ENCODE measurements at places on chromosomes 2 and 18.

- DNase-seq, result no peak
Observed at GRCh38 chr2:235087832-235088495, 136.1 kb downstream of the SH3BP4 start.

DNA sequence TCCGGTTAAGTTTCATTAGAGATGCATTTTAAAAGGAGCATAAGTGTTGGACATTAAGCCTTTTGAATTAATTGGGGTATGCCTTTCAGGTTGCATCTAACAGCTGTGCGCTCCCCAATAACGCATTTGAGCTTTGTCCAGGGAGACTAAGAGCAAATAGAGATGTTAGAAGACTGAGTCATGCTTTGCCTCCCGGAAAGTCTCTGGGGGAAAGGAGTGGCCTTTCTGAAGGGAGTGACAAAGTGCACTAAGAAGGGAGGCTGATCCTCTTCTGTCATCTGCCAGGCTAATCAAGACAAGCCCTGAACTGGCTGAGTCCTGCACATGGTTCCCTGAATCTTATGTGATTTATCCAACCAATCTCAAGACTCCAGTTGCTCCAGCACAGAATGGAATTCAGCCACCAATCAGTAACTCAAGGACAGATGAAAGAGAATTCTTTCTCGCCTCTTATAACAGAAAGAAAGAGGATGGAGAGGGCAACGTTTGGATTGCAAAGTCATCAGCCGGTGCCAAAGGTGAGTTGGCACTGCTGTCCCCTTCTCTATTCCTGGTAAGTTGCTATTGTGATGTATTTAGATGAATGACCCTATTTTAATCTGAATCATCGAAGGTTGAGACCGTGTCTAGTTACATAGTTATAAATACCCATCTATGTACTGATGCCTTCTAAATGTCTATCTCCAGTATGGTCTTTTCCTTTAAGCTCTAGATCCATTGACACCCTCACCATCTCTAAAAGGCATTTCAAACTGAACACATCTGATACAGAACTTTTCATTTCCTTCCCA is 12.1 kb downstream of the TTL start:
- no peak for DNase-seq

GRCh38 chr18:63098018-63098981 is 221.3 kb downstream of the BCL2 start:
- peak; percentile 12 for DNase-seq

- DNase-seq, result no peak
Observed at GRCh38 chr18:63505566-63506335, 29.0 kb downstream of the SERPINB5 start.

Measured in activated gamma-delta T cell treated with anti-CD3 and anti-CD28 coated beads, Interleukin-2, amount 50 U/mL, for 16 hours (primary cell).